LoVo (cell line): ENCODE measurements at places on chromosomes 12 and 14.

GRCh38 chr12:19801941-19802340 is 362.6 kb downstream of the AEBP2 start:
- no peak for DNase-seq

DNA sequence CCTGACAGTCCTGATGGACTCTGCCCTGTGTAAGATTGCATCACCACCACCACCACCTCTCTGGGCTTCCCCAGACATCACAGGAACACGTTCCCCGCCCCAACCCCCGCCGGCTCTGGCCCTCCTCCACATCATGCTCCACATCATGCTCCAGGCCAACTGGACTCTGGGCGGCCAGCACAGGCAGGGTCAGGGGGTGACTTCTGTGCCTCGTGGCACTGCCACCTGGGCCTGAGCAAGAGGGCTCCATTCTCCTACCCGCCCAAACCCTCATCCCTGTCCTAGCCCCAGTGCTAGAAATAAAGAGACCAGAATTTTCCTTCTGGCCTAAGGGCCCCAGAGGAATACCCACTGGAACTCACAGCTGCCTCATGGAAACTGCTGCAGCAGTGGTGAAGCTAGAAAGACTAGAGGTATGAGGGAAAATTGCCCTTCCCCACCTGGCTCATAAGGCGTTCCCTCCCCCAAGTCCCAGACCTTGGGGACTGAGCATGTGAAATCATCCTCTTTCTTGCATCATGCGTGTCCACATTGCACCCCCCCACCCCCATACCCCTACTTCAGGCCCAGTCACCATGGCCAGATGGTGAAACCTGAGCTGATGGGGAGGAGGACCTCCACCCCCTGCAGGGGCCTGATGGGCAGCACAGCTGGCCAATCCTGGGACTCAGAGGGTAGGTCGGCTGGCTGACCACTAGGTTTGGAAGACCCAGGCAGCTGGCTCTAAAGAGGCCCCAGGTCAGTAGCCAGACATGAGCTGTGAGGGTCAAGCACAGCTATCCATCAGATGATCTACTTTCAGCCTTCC is at the start of gene INHBE:
INHBE (plus strand) TSS at position 742 of the 808 bp plus-strand sequence. CDS start 230 bp downstream, outside the sequence.
- no peak for DNase-seq

GRCh38 chr14:40859055-40859454 is 747.6 kb upstream of the LRFN5 start:
- no peak for DNase-seq

DNA sequence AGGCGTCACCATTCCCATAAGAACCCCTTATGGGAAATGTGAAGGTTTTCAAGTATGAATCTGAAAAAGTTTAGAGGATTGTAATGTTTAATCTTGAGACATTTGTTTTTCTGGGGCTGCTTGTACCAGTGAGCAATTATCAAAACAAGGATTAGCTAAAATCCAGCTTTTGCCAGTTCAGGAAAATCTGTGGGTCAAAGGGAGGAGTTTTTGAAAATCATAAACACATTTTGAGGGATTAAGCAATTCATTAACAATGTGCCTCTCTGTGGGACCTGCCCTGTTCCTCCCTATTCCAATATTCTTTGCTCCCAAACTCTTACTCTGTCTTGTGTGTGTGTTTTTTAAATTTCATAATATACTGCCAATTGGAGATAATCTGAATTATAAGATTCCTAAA is 11.7 kb upstream of the DAAM1 start:
- DNase-seq = no peak

- DNase-seq = no peak
Measured at GRCh38 chr12:71069311-71069710, 88.5 kb downstream of the TSPAN8 start.

GRCh38 chr14:23568600-23569331 is 1.2 kb upstream of the AP1G2 start:
- DNase-seq = peak; percentile 22

DNA sequence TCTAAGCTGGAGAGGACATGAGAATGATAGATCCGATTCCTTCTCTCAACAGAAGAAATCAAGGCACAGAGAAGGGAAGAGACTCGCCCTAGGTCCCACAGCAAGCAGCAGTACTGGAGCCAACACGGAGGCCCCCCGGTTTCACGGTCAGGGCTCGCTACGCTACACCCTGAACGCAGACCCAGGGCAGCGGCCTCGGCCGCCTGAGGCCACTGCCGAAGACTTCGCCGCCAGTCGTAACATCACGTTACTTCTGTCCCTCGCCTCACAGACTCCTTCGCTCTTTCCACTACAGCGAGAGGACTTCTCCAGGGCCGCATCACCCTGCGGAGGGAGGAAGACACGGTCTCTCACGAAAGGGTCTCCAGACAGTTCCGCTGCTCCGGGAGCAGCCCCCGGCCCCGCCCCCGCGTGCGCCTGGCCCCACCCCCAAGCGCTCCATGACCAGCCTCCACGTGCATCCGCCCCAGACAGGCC is 411 bp upstream of the DCAF4 start:
- DNase-seq = no peak

- no peak for DNase-seq
Measured at GRCh38 chr12:63668028-63668799, at the start of gene DPY19L2. Gene DPY19L2 (minus strand): TSS chr12:63668493. CDS start chr12:63668393, 100 bp downstream.

GRCh38 chr12:110885152-110885840 is 35.1 kb downstream of the MYL2 start:
- no peak for DNase-seq

- no peak for DNase-seq
Measured at GRCh38 chr14:95069547-95069946, 87.8 kb downstream of the DICER1 start.

DNA sequence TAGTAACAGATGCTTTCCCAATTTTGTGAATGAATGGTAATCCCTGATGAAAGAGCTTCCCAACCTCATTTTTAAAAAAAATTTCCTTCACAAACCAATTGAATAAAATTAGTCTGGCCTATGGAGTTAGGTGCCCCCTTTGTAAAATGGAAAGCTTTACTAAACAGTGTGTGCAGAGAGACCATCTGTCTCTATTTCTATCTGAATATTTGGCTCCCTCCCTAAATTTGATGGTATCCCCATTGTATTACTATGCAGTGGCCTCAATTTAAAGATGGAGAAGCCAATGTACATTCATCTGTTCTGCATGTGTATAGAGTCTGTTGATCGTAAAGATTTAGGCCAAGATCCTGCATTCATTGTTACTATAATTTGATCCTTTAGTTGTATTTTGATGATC is 397.7 kb upstream of the RGS6 start:
- DNase-seq = no peak

- DNase-seq = no peak
Measured at GRCh38 chr14:99734406-99735051, 50.4 kb downstream of the CYP46A1 start.

DNA sequence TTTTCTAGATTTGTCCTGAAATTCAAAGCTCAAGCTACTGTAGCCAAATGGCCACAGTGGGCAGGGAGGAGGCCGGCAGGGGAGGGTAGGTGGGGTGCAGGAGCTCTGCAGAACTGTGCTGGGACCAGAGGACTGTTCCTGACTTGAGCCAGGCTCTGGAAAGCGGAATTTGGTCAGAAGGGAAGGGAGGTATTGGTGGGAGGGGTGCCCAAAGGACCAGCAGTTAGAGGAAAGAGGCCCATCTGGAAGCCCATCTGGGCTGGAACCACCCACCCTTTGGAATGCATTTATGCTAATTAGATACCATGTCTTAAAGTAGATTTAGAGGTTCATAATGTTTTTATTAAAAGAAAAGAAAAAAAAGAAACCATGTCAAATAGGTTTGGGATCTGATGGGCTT is 24.5 kb upstream of the JPH4 start:
- no peak for DNase-seq

GRCh38 chr14:105487986-105488777 is 1.5 kb downstream of the CRIP1 start:
- no peak for DNase-seq

GRCh38 chr14:69580009-69580577 is 5.4 kb upstream of the CCDC177 start:
- DNase-seq = no peak

GRCh38 chr14:92490239-92490959 is 23.2 kb upstream of the RIN3 start:
- DNase-seq = no peak

DNA sequence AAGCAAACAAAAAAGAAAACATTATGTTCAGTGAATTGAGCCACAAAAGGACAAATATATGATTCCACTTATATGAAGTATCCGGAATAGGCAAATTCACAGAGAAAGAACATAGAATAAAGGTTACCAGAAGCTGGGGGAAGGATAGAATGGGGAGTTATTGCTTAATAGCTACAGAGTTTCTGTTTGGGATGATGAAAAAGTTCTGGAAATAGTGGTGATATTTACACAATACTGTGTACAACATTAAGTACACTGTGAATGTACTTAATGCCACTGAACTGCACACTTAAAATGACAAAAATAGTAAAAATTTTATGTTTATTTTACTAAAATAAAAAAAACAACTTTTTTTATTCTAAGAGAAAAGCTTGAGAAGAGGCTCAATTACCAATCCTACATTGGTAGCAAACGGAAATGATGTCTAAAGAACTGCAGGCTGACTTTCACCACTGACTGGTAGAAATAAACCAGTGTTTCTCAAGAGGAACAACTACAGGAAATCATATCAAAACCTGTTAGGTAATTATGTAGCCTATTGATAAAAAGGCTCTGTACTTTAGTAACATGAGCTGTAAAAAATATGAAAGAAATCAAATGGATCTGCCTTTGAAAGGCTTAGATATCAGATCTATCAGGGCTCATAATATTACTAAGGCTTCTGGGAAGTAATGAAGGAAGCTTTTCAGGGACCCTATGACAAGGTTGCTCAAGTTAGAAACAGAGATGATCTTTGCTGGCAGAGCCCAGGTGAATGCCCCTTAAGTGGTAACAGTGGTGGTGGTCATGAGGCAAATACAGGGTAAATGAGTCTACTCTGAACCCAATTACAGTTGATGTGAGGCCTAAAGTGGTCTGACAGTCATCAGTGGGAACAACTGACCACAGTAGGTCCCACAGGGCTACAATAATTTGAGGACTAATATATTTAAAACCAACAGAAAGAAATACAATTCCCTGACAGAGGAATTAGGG is 41.3 kb downstream of the BAZ1A start:
- no peak for DNase-seq

- DNase-seq = no peak
Measured at GRCh38 chr12:112710414-112710813, 81.1 kb upstream of the RPH3A start.

GRCh38 chr12:91377436-91377835 is 194.8 kb upstream of the DCN start:
- DNase-seq = no peak

DNA sequence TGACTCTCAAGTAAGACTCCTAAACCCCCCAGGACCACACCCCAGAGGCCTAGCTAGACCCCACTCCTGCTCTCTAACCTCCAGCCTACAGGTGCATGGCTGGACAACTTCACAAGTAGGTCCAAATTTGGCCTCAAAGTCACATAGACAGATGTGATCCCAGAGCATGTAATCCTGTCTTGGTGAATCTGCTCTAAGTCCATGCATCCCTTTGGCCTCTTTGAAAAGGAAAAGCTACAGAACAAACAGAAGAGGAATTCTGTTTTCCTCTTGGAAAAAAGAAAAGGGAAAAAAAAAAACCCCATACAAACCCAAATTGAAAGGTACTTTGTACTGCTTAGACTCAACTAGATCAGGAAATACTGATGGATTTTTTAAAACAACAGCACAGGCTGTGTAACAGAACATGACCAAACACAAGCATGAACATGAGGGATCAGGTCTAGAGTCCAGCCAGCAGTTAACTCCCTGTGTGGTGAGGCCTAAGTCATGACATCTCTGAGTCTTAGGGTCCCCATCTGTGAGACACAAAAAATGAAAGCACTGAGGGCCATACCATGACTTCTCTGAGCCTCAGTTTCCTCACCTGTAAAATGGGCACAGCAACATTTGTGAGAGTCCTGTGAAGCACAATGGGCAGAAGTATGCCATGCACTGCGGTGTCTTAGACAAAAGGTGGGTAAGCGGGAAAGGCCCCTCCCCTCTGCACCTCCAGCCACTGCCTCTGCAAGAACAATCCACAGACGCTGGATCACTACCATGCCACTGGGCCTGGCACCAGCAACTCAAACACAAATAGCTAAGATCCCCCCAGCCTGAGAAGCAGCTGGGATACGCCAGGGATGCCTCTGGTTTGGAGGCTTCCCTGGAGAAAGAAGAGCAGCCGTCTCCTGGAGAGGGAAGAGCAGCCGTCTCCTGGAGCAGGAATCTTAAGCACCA is 9.9 kb downstream of the PITPNM2 start:
- no peak for DNase-seq

GRCh38 chr12:75578546-75578945 is 67.1 kb upstream of the KRR1 start:
- DNase-seq = no peak

- DNase-seq = no peak
Measured at GRCh38 chr12:123122626-123123025, 28.3 kb downstream of the PITPNM2 start.

DNA sequence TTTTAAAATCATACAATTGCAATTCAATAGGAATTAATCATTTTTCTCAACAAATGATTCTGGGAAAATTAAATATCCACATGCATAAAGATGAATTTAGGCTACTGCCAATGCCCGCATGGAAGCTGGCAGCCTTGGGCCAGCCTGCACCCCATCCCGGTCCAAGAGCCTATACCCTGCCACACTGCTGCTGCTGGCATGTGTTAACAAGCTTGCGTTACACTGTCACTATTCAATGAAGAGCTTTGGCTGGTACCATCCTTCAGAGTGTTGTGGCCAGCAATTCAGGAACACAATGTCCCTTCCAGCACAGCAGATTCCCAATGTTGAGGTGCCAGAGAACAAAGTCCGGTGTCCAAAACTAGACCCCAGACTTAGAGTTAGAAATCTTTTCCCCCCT is 13.6 kb upstream of the TAS2R14 start:
- DNase-seq = no peak

GRCh38 chr14:71121001-71121400 is 213.7 kb downstream of the PCNX1 start:
- no peak for DNase-seq

DNA sequence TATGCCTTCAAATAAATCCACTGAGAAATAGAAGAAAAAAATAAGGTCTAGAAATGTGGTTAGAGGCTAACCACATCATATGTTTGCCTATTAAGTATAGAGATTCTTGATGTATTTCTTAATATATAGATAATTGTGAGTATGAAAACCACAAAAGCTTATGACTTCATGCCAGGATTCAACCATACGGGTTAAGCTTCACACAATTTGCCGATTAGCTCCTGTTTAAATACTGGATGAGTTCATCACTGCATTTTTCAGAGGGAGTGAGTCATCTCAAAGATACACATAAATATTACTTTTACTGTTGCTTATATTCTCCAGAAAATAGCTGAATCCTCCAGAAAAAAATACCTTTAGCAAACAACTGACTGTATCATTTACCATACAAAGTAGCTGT is 79.6 kb downstream of the RPL10L start:
- DNase-seq = no peak

DNA sequence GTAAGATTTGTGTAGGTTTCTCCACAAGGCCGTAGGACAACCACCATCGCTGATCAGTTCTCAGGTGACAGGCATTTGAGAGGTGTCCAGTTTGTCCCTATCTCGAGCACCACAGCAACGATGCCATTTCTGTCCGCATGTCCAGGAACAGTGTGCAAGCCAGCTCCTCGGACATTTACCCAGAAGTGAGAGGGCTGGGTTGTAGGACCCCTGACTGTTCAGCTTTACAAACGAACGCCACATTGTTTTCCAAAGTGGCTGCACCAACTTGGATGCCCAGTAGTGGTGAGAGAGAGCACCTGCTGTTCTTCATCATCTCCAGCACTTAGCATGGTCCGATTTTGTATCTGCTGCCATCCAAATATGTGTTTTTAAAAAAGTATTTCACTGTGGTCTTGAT is 38.6 kb downstream of the CYP46A1 start:
- no peak for DNase-seq
